NCI-H1105 treated with DMSO at 0.1 percent for 48 hours (cell line): ENCODE measurements at places on chromosomes 2 and 18.
A peak's percentile ranks its signal among the peaks of the same experiment; 100 is the strongest.

DNA sequence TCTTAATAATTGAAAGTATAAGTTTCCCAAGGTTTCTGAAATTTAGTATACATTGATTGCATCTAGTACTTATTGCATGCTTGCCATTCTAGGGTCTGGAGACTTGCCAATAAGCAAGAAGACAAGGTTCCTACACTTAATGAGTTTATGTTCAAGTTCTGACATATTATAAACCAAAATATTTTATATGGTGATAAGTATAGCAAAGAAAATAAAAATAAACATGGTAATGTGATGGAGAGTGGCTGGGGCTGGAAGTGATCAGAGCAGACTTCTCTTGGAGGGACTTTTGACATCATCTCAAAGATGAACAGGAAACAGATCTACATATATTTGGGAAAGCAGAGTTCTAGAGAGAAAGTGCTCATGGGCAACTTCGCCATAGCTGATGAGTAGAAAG lies 119.5 kb upstream of the EPHA4 start:
- no peak for DNase-seq

- no peak for DNase-seq
Measured at GRCh38 chr2:144147356-144147755, 372.6 kb downstream of the ZEB2 start.

DNA sequence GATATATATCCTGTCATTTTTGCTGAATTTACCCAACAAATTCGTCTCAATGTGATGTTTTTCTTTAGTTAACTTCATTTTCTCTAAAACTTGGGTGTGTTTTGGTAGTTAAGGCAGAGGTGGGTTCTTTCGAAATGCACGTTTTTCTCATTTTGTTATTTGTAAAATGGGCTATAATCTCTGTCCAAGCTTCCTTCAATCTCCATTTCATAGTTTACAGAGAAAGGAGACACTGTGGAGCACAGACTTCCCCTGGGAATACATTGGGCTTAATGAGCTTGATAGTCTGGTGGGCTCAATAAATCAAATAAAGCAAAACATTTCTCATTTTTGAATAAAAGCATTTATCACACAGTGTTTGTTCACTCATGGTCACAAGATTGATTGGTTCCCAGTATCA lies 145.1 kb downstream of the AGPS start:
- DNase-seq = no peak

DNA sequence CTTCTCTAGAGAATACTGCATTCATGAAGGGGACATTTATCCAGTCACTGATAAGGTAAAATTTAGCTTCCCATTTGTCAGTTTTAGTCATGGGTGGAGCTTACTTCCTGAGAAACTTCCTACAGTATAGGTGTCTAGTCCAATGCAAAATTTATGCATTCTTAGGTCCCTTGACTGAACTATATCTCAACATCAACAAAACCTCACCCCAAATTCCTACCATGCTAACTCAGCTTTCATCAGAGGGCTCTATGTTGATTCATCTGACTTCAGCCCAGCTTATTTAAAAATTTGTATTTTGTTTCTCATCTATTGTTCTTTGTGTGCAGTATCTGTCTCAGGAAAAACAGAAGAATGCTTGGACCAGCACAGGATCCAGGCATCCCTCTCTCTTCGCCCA lies 296.4 kb upstream of the ACVR2A start:
- no peak for DNase-seq

- DNase-seq = no peak
Measured at GRCh38 chr2:194566907-194567660, 1089.9 kb upstream of the SLC39A10 start.

- peak; percentile 29 for DNase-seq
Measured at GRCh38 chr2:101983486-101983885, 8.3 kb upstream of the IL1R2 start.

DNA sequence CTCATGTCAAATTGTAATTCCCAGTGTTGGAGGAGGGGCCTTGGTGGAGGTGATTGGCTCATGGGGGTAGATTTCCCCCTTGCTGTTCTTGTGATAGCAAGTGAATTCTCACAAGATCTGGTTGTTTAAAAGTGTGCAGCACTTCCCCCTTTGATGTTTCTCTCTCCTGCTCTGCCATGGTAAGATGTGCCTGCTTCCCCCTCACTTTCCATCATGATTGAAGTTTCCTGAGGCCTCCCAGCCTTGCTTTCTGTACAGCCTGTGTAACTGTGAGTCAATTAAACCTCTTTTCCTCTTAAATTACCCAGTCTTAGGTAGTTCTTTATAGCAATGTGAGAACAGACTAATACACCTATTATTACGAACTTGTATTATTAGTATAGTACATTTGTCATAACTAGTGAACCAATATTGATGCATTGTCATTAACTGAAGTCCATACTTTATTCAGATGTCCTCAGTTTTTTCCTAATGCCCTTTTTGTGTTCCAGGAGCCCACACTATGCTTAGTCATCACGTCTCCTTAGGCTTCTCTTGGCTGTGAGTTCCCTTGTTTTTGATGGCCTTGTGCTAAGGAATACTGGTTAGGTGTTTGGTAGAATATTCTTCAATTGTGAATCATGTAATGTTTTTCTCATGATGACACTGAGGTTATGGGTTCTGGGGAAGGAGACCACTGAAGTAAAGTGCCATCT lies 4.5 kb upstream of the MAP3K2 start:
- DNase-seq = no peak

DNA sequence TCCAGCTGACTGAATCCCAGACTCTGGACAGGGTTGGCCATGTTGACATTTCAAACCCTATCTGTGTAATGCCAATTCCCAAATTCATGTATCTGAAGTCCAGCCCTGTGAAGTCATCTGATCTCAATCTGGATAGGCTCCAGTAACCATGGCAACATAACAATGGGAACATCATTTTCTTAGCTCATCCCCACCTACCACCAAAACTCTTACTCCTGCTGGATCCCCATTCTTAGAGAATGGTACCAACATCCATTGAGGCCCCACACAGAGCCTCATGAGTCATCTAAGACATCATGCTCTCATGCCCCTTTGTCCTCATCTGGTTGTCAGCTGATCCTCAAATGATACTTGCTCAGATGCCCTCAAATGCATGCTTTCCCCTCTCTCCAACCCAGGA lies 58.9 kb upstream of the TEX51 start:
- DNase-seq = no peak

GRCh38 chr2:64653109-64654062 lies at the start of gene SERTAD2:
Gene SERTAD2 (minus strand): TSS chr2:64653913. CDS start chr2:64636871, 17,042 bp downstream.
- peak; percentile 73 for DNase-seq

GRCh38 chr18:6520901-6521300 lies 106.2 kb upstream of the L3MBTL4 start:
- DNase-seq = no peak
